ENCODE measurements at places on chromosomes 3 and 15. TPM values are rescaled to one million over a fixed set of nuclear protein-coding genes. Genes with fewer than 3 reads are reported as not detected.
A peak's percentile ranks its signal among the peaks of the same experiment; 100 is the strongest.

GRCh38 chr3:97817965-97818364, 3.8 kb upstream of the CRYBG3 start:
- no peak for DNase-seq

GRCh38 chr3:119601154-119601553, 3.5 kb downstream of the PLA1A start:
- DNase-seq, result no peak

DNA sequence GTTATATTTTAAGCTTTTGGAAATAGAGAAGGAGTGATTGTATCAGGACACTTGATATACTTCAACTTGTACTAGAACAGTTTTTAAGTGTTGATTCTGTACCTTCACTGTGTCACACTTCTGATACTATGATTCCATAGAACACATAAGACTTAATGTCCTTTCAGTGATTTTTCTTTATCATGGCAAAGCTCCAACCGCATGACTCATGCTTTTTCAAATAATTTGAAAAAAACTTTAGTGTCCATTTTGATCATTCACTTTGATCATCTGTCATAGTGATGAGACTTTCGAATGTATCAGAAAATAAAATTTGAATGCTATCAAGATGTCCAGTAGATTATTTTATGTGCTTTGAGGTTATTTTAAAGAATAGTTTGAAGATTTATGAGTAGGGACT, 32.0 kb downstream of the AP4E1 start:
- no peak for DNase-seq

DNA sequence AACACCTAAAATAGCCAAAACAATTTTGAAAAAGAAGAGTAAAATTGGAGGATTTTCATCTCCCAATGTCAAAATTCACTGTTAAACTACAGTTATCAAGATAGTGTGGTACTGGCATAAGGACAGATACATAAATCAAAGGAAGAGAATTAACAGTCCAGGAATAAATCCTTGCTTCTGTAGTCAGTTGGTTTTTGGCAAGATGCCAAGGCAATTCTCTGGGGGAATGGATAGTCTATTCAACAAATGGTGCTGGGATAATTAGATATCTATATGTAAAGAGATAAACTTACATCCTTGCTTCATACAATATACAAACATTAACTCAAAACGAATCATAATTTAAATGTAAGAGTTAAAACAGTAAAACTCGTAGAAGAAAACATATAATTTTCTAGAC, 57.9 kb upstream of the SELENOK start:
- no peak for DNase-seq

DNA sequence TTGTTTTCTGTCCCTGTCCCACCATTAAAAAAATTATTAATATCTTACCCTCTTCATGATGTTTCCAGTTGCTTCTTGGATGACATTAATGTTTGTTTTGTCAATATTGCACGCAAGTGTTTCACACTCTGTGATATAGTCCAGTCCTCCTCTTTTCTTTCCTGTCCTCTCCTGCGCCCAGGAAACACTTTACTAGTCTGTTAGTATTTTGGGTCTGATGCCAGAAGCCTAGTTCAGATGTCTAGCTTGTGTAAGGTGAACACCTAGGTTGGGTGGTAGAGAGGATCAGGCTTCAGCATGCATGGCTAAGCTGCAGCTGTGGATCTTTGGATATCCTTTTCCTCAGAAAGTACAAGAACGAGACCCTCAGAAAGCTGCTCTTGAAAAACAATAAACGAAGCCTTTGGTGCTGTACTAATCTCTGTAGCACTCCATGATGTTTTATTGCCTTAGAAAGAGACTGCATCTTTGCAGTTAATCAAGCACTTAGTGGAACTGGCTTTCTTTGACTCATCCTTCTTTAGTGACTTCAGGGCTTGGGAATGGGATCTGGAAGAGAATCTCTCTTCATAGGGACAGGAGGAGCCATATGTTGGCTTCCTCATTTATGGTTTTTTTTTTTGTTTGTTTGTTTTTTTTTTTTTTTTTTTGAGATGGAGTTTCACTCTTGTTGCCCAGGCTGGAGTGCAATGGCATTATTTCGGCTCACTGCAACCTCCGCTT, 253.4 kb downstream of the LPP start:
- peak; percentile 35 for DNase-seq

Gene FEZF2
- total RNA-seq, result not detected

Gene PPM1L
- 4.3 TPM for total RNA-seq

DNA sequence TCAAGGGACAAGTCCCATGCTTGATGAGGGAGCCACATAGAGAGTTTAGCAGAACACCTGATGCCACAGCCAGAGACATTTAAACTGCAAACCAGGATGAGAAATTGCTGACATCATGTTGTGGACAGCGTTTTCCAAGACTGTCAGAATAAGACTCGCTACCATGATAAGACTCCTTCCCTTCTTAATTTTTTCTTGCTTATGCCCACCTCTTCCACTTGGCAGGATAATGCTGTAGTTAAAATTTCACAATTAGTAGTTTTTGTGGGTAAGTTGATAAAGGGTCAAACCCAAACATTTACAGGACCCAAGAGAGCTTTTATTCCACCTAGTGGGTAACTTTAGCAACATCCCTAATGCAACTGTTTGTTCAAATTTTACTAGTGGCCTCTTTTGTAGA, 3.0 kb upstream of the PIAS1 start:
- no peak for DNase-seq

- peak; percentile 73 for DNase-seq
Observed at GRCh38 chr3:93843981-93844380, 129.7 kb downstream of the PROS1 start.

GRCh38 chr3:100425316-100425715, 24.0 kb downstream of the LNP1 start:
- peak; percentile 36 for DNase-seq

GRCh38 chr15:57596978-57597377, 5.3 kb downstream of the MYZAP start:
- peak; percentile 63 for DNase-seq

Gene GFM1
- total RNA-seq, result 46.9 TPM

DNA sequence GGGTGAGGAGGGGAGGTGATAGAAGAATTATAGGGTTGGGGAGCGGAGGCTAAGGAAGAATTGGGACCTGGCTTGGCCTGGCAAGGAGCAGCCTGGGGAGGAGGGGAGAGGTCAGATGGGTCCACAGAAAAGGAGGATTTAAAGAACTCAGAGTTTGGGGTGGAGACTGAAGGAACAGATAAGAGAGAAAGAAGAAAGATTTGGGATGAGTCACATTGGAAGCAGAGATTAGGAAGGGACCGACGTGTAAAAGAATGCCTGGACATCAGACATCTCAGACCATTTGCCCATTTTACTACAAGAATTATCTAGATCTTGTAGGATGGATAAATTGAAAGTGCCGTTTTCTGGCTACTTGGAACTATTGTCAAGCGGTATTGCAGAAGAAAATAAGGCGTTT, 10.4 kb downstream of the TCAIM start:
- DNase-seq, result no peak

- no peak for DNase-seq
Observed at GRCh38 chr3:69226071-69226470, 103.7 kb upstream of the LMOD3 start.

DNA sequence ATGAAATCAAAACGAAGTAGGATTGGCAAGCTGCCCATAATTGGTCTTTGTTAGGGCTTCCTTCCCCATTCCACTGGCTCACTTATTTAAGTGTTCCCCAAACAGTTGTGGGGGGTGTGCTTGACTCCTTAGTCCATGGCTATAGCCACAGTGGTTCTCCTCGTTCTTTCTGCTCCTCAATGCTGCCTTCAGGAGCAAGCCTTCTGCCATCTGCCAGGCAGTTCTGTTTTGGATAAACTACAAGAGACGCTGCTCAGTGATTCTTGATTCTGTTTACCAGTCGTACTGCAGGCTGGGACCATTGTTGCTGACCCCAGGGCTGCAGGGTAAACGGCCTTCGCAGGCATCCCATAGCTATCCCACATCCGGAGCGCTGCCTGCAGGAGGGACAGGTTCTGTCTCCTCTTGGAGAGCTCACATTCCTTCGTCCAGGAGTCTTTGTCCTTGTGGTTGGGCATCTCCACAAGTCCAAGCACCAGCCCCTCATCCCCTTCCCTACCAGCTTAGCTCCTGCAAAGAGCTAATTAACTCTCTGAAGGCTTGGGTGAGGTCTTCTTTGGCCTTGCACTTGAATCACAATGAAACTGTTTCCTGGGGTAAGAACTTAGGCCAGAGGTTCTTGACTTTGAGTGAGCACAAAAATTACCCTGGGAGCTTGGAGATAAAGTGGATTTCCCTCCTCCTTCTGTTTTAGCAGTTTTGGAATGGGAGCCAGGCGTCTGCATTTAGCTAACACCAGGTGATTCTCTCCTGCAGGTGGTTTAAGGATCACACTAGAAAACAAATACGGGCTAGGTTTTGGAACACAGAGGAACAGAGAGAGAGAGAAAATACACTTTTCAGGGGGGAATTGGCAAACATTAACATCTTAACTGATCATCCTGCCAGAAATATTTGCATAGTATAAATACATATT, 114.9 kb downstream of the SV2B start:
- DNase-seq, result no peak

Gene OR5AC2
- not detected for total RNA-seq

DNA sequence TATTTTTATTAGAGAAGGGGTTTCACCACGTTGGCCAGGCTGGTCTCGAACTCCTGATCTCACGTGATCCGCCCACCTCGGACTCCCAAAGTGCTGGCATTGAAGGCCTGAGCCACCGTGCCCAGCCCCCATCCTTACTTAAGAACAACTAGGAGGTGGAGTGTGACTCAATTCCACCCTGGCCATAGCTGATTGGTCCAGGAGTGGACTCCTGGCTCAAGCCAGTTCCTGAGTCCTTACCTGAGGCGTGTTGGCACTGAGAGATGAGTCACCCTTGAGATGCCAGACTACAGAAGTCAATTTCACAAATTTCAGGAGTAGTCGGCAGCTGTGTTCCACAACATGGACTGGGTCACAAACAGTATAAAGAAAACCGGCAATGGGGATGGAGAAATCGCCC, 124.2 kb downstream of the SHQ1 start:
- no peak for DNase-seq

- no peak for DNase-seq
Observed at GRCh38 chr15:83928392-83928734, 274.4 kb downstream of the ADAMTSL3 start.

DNA sequence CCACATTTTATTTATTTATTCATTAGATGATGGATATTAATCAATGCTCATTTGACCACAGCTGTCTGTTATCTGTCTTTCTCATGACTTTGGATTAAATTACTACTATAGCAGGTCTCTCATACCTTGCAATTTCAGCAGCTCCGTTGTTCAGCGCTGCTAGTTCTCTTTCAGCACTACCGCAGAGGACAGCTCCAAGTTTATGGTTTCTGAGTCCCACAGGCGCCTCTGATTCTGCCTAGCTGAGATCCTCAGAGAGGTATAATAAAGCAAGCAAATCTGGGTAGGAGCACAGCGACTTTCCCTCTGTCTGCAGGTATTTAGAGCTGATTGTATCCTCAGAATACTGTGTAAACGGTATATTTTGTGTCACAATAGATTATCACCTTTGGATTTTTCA, 204.9 kb downstream of the CNTN4 start:
- no peak for DNase-seq

DNA sequence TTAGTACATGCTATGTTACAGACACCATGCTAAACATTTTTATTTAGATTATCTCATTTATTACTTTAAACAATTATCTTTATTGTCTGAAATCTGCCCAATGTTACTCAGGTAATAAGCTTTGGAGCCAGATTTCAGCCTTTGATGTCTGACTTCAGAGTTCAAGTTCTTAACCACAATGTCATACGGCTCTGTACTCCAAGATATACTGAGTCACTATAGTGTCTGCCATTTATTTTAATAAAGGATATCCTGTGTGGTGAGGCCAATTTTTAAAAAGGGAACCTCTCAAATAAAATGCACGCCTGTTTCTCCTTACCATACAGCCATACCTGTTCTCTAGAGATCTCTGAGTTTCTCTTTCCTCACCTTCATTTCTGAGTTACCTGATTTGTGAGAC, 193.1 kb downstream of the EPHA3 start:
- DNase-seq, result no peak

Gene LYZL4
- not detected for total RNA-seq

- no peak for DNase-seq
Observed at GRCh38 chr3:195844671-195845218, 33.0 kb upstream of the MUC4 start.

DNA sequence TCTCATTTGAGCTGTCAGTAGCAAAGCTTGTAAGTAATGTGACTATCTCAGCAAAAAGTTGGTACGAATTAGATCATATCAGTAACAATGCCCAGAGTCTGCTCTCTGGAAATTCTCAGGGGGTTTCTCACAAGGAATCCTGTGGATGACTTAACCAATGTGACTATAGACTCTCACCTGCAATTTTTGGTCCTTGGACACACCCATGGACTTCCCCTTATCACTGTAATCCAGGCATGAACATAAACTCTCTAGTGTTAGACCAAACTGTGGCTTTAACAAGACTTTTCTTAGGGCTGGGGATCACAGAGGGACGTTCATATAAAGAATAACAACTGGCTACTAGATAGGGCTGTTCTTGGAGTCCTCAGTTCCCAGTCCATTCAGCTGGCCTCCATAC, 3.9 kb upstream of the ZNF80 start:
- no peak for DNase-seq

- DNase-seq, result peak; percentile 98
Observed at GRCh38 chr3:194089357-194090177, 46.4 kb upstream of the HES1 start.

- peak; percentile 89 for DNase-seq
Observed at GRCh38 chr3:126083511-126083912, 412 bp downstream of the SLC41A3 start.
